Thoracic aorta (tissue), 2 donors: ENCODE measurements at places on chromosomes 3 and 15. TPM values are rescaled to one million over a fixed set of nuclear protein-coding genes. Genes with fewer than 3 reads are reported as not detected.

GPR149 gene
- total RNA-seq: not detected

GRCh38 chr15:83379579-83379959, 67.6 kb upstream of the SH3GL3 start:
- H3K27me3 ChIP-seq: no peaks in the 10 kb centered on the region
- no peak overlapping the region for H3K4me3 ChIP-seq
- H3K27ac ChIP-seq: no peak overlapping the region
- no peaks in the 10 kb centered on the region for H3K36me3 ChIP-seq

- H3K36me3 ChIP-seq: no peaks in the 10 kb centered on the region
- H3K27ac ChIP-seq: no peak overlapping the region
- no peaks in the 10 kb centered on the region for H3K4me1 ChIP-seq
- H3K4me3 ChIP-seq: no peak overlapping the region
Measured at GRCh38 chr3:190178779-190179178, 58.1 kb upstream of the P3H2 start.

- H3K36me3 ChIP-seq: no peaks in the 10 kb centered on the region
- peak overlapping the region; percentile 77 for H3K27ac ChIP-seq
- no peaks in the 10 kb centered on the region for H3K27me3 ChIP-seq
- H3K4me3 ChIP-seq: peak overlapping the region; percentile 88
- H3K4me1 ChIP-seq: peaks cover 3% of the 10 kb centered on the region
Measured at GRCh38 chr15:52178765-52179164, 12.4 kb downstream of the GNB5 start.

FBLN2 gene
- 328 TPM for total RNA-seq

GRCh38 chr3:186193534-186194450, 84.9 kb upstream of the ETV5 start:
- no peaks in the 10 kb centered on the region for H3K27me3 ChIP-seq
- H3K36me3 ChIP-seq: no peaks in the 10 kb centered on the region

COL6A5 gene
- not detected for total RNA-seq

GRCh38 chr15:73322665-73323373, 45.9 kb downstream of the HCN4 start:
- no peaks in the 10 kb centered on the region for H3K4me1 ChIP-seq
- no peaks in the 10 kb centered on the region for H3K36me3 ChIP-seq
- H3K27ac ChIP-seq: no peak overlapping the region
- H3K4me3 ChIP-seq: no peak overlapping the region
- DNase-seq: no peak

DNA sequence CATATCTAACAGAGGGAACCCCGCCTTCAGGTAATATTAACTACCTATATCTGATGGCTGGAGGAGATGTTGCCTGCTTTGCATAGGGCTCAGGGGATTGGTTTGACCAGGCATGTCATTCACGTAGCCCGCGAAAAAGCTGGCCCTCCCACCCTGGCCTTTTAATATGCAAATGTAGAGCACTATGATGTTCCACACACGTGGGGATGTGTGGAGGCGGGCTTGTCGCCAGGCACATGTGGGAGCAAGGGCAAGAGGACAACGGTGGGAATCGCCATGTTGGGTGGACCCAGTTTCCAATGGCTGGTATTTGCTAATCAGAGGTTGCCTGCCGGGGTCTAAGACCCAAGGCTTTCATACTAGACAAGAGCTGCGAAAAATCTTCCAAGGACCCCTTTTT, 469.8 kb downstream of the ZPLD1 start:
- no peaks in the 10 kb centered on the region for H3K4me1 ChIP-seq
- H3K27me3 ChIP-seq: no peaks in the 10 kb centered on the region
- H3K36me3 ChIP-seq: no peaks in the 10 kb centered on the region
- H3K27ac ChIP-seq: no peak overlapping the region
- H3K4me3 ChIP-seq: no peak overlapping the region
- DNase-seq: no peak
